Activated T-cell treated with anti-CD3 and anti-CD28 coated beads for 24 hours (primary cell): ENCODE measurements at places on chromosomes 6 and 20.

GRCh38 chr20:33604991-33605370 lies 57.1 kb upstream of the C20orf144 start:
- no peak for DNase-seq

GRCh38 chr6:118683881-118684872 lies 32.8 kb upstream of the CEP85L start:
- DNase-seq = no peak

- no peak for DNase-seq
These were observed 32.0 kb downstream of the CFAP61 start for GRCh38 chr20:20084296-20084752.

DNA sequence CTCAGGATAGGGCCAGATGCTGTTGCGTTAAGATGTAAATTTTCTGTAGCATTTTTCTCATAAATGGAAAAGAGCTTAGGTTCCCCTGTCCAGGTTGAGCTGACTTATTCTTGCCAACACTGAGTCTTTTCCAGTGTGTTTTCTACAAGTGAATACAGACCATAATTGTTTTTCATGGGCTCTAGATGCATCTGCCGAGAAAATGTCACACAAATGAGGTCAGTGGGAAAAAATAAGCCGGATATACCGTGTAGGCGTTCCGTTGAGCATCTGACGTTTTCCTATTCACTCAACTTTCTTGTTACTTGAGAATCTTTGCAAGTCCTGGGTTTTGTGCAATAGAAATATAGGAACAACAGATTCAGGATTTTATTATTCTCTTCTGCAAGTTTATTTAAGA lies 582.9 kb upstream of the CDH4 start:
- DNase-seq = no peak

GRCh38 chr6:162119341-162119740 lies 608.2 kb downstream of the PRKN start:
- DNase-seq = no peak

DNA sequence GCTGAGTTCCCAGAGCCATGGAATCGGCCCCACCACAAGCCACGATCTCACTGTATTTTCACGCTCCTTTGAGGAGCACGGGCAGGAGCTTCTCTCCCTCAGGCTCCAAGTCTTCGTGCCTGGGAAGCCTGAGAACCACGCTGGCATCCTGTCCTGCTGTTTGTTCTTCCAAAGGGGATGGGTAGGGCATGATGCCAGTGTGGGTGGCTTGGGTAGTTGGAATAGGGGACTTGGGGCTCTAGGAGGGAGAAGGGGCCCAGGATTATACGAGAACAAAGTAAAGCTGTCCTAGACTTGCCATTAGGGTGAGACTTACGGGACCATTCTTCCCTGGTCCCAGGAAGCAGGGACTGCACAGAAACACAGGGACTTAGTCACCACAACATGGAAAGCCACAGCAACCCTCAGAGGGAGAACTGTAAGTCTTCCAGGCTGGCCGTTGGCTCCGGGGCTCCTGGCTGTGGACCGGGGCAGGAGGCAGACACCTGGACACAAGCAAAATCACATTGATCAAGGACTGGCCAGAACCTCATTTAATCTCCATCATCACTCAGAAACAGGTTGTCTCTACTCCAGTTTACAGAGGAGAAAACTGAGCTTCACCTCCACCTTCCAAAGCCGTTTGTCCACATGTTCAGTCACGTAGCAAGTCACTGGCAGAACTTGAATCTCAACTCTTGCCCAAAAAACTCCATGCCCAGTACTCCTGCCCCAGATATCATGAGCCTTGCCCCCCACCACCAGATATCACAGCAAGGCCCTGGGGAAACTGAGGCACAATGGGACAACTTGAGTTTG lies 1.3 kb downstream of the CCN5 start:
- no peak for DNase-seq

GRCh38 chr6:15427331-15428070 lies 181.6 kb downstream of the JARID2 start:
- DNase-seq = no peak

DNA sequence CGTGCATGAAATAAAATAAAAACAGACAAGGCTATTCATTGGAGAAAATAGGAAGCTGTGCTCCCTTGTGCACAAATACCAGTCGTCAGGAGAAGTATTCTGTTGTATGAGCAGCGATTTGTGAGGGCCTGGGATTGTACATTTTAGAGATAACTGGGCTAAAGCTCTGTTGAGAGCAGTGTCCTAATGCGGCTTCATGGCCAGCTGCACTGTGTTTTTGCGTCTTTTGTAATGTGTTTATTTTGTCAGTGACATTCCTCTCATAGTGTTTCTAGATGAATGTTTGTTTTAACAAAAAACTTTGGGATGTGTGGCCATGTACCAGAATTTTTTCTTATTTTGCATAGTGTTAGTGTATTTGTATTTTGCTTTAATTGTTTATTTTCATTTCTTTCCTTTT lies 14.8 kb downstream of the ERMARD start:
- no peak for DNase-seq

DNA sequence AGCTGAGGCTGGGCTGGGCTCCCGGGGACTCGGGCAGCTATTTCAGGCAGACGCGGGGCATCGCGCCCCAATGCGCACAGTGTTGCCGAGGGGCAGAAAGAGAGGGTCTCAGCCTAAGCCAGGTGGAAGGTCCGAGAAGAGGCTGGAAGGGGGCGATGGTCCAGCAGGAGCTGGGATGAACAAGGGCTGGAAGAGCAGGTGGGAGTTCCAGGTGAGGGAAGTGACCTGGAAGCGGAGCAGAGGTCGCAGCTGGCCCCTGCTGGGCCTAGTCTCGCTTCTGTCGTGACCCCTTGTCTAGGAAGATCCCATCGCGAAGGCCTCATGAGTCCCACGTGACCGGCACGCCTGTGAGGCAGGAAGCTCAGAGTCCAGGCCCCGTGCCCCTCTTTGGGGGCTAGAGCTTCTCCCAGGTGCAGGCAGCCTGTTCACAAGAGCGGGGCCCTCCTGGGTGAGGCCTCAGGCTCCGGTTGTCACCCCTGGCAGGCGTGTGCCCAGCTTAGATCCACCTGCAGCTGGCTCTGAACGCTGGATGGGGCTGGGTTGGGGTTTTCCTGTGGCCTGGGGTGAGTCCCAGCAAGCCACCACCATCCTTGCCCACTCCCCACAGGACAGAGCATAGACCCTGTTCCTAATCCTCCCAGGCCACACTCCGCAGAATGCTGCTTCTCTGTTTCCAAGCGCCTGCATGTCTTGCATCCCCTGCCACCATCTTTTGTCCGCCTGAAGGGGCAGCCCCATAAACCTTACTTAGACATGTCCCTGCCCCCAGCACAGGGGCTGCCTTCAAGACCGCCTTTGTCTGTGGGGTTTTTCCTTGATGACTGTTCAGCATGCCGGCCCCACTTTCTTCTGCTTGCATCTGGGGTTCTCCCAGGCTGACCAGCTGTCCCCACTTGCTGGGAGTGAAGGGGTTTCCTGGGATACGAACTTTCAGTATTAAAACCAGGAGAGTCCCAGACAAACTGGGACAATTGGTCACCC lies 15.1 kb downstream of the SLC22A3 start:
- no peak for DNase-seq

GRCh38 chr20:53216856-53217576 lies 244.9 kb downstream of the TSHZ2 start:
- DNase-seq = peak; percentile 76

DNA sequence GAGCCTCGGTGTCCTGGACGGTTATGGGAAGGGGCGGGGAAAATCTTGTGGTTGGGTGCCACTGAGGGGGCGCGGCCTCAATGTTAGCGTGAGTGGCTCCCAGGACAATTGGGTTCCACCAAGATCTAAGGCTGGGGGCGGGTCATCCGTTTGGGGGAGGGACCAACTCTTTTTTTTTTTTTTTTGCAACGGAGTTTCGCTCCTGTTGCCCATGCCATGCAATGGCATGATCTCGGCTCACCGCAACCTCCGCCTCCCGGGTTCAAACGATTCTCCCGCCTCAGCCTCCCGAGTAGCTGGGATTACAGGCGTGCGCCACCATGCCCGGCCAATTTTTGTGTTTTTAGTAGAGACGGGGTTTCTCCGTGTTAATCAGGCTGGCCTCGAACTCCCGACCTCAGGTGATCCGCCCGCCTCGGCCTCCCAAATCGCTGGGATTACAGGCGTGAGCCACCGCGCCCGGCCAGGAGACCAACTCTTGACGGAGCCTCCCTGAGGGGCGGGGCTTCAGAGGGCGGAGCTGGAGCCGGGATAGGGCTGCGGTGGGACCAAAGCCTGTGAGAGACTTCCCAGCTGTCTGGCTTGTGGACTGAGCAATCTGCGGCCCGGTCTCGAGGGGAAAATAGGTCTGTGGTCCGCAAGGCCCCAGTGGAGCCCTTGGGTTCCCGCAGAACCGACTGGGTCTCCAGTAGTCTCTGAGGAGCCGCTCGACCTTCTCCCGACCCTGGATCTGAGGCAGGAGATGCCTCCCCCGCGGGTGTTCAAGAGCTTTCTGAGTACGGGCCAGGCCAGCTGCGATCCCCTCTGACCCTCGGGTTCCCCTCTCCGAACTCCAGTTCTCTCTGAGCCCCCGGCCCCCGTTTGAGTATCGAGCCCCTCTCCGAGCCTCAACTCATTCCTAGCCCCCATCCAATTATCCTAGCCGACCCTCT lies 1.1 kb downstream of the SPAG4 start:
- peak; percentile 43 for DNase-seq

- no peak for DNase-seq
These were observed 147.6 kb upstream of the TMEM170B start for GRCh38 chr6:11389977-11390376.

DNA sequence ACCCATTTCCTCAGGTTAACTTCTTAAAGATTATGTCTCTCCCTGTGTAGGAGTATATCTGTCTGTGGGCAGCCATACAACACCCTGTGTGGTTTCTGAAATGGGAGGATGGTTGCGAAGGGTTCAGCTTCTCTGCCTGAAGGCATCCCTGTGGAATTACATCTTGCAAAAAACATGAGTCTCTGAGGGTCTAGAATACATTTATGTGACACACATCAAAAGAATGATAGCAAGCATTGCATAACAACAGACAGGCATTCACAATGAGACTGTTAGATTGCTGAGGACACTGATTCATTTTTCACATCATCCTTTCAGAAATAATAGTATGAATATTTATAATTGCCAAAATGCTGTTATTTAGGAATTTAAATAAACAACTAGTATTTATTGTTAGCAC lies 670.9 kb downstream of the HTR1B start:
- no peak for DNase-seq

DNA sequence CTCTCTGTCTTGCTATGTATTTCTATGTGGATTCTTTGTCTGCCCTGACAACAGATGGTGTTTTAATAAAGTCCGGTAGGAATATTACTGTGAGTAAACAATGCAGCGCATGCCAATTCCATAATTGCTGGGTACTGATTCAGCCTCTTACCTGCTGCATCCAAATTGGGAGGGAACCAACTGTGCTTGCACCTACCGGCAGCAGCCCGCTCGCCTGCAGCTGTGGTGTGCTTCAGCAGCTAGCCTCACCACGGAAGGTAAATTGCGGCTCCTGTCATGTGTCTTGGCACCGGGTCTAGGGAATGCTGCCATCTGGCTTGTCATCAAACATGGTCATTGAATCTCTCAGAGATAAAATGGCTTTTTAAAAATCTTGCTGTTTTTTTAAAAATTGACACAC lies 704.8 kb upstream of the SLC35B3 start:
- DNase-seq = no peak

- DNase-seq = no peak
These were observed 577.9 kb downstream of the TFAP2B start for GRCh38 chr6:51396583-51396982.

DNA sequence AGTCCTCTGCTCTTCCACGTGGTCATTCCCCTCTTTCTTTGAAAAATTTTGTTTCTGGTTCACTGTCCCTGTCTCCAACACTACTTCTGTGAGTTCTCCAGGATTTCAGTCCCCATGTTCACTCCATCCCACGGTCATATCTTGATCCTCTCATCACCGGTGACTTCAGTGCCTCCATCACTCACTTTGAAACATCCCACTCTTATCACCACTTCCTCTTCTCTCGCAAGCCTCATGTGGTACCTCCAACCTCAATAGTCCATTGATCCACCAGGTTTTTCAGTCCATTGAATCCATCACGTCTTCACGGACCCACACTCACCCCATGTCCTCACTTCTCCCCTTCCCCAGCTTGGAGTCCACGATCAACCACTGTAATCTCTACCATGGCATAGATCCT lies 64.8 kb downstream of the CARMIL1 start:
- no peak for DNase-seq

DNA sequence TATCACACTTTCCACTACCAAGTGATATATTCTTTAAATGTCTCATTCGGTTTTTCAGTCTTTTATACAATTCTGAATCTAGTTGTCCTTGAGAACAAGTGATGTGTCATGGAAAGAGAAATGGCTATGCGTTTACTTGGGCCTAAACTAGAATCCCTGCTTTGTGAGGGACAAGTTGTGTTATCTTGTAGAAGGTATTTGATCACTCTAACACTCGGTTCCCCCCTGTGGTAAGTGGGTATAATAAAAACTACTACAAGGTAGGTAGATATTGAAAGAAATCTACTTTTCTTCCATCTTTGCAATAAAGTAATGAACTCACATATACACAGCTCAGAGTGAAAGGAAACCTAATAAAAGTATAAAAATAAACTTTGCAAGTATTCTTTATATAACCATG lies 108.9 kb downstream of the MANEA start:
- DNase-seq = no peak

- DNase-seq = no peak
These were observed 269.3 kb downstream of the ARHGAP18 start for GRCh38 chr6:129440691-129441090.

GRCh38 chr6:43511824-43512415 lies 1.8 kb upstream of the LRRC73 start:
- no peak for DNase-seq
